ENCODE measurements at places on chromosomes 6 and 20.

- DNase-seq: no peak
Observed at GRCh38 chr6:167644412-167645132, 182.1 kb upstream of the AFDN start.

- no peak for DNase-seq
Observed at GRCh38 chr6:163943607-163944385, 529.3 kb downstream of the QKI start.

GRCh38 chr6:86943819-86944407, 6.6 kb downstream of the HTR1E start:
- DNase-seq: no peak

GRCh38 chr20:36179170-36179945, 24.8 kb downstream of the EPB41L1 start:
- no peak for DNase-seq

All from amniotic stem cell (primary cell).